Spleen (tissue), 13 donors: ENCODE measurements at places on chromosomes 6 and 20. TPM values are rescaled to one million over a fixed set of nuclear protein-coding genes. Genes with fewer than 3 reads are reported as not detected.

The SLC22A7 gene
- polyA plus RNA-seq: not detected

The MATN4 gene
- polyA plus RNA-seq: 0.52 TPM

The SCRT2 gene
- not detected for polyA plus RNA-seq

The TFAP2A gene
- 0.04 TPM for polyA plus RNA-seq

The DYNLRB1 gene
- 190 TPM for polyA plus RNA-seq
